ENCODE measurements at places on chromosomes 6 and 20.

- DNase-seq: no peak
Observed at GRCh38 chr6:158928068-158928467, 71.9 kb downstream of the RSPH3 start.

DNA sequence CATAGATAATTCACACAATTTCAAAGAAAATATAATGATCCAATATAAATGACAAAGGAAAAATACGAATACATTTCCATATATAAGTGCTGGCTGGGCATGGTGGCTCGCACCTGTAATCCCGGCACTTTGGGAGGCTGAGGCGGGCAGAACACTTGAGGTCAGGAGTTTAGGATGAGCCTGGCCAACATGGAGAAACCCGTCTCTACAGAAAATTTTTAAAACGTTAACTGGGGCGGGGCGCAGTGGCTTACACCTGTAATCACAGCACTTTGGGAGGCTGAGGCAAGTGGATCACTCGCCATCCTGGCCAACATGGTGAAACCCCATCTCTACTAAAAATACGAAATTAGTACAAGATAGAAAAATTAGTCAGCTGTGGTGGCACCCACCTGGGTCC is 14.9 kb upstream of the MAPK13 start:
- no peak for DNase-seq

DNA sequence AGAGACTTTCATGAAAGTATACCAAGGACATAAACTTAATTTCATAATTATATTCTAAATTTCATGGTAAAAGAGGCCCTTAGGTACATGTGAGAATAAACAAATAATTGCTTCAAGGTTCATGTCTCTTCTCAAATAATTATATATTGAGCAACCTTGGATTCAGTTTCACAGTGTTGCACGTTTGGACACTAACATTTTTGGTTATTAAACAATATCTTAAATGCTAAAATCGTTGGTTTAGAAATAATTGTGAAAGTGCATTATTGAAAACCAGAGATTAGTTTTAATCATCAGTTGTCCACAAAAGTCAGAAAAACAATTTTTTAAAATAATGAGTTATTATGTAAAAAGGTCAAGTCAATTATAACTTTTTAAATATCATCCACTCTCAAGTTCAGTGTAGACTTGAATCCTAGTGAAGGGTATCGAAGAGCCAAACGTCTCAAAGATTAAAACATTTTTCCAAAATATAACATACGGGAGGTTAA is 227.1 kb upstream of the DEFB112 start:
- no peak for DNase-seq

DNA sequence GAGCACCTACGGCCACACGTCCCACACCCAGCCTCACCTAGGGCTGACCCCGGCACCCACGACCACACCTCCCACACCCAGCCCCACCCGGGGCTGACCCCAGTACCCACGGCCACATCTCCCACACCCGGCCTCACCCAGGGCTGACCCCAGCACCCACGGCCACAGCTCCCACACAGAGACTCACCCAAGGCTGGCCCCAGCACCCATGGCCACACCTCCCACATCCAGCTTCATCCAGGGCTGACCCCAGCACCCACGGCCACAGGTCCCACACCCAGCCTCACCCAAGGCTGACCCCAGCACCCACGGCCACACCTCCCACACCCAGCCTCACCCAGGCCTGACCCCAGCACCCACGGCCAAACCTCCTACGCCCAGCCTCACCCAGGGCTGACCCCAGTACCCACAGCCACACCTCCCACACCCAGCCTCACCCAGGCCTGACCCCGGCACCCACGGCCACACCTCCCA is 36.7 kb downstream of the NINL start:
- no peak for DNase-seq
